Activated CD4-positive, alpha-beta T cell treated with anti-CD3 and anti-CD28 coated beads, Interleukin-2, amount 50 U/mL, for 4 hours (primary cell): ENCODE measurements at places on chromosomes 7 and 10.

- DNase-seq: no peak
Observed at GRCh38 chr10:44863344-44864047, 47.6 kb upstream of the TMEM72 start.

GRCh38 chr10:35661236-35661635 lies 19.1 kb upstream of the FZD8 start:
- no peak for DNase-seq

- no peak for DNase-seq
Observed at GRCh38 chr10:28561531-28561930, 28.6 kb downstream of the WAC start.

DNA sequence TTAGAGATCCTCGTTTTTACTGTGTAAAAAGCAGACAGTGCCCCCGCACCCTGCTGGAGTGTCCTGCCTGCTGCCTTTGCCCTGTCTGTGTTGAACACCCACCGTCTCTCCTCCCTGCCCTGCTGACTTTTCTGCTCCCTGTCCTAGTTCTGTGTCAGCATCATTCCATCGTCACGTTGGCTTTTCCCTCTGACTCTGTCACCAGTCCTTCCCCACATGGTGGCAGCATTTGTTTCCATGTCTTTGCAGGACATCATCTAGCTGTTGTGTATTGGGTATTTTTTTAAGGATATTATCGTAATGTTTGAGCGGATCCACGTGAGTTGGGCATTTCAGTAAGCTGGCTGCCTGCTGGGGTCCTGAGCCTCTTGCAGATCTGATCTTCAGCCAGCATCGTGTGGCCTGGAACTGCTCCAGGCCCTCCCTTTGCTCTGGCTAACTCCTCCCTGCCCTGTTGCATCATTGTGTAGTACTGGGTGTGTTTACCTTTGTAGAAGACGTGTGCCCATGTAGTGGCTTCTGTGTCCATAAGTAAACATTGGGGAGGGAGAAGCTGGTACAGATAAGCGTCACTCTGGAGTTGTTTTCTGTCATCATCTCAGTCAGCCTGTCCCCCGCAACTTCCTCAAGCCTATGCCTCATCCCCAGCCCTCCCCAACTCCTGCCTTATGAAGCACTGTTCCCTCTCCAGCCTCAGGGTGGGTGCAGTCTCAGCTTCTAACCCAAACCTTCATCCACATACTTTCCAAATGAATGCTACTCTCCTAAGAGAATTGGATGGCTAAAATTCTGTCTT lies 44.3 kb downstream of the TRRAP start:
- no peak for DNase-seq

- DNase-seq: no peak
Observed at GRCh38 chr10:11140963-11141362, 123.3 kb downstream of the CELF2 start.
